ENCODE measurements at places on chromosomes 1 and 21.
A peak's percentile ranks its signal among the peaks of the same experiment; 100 is the strongest.

GRCh38 chr1:209808059-209808581 lies 2.2 kb upstream of the IRF6 start:
- no peak for DNase-seq

- DNase-seq: no peak
Measured at GRCh38 chr1:23909412-23909811, 3.8 kb downstream of the CNR2 start.

DNA sequence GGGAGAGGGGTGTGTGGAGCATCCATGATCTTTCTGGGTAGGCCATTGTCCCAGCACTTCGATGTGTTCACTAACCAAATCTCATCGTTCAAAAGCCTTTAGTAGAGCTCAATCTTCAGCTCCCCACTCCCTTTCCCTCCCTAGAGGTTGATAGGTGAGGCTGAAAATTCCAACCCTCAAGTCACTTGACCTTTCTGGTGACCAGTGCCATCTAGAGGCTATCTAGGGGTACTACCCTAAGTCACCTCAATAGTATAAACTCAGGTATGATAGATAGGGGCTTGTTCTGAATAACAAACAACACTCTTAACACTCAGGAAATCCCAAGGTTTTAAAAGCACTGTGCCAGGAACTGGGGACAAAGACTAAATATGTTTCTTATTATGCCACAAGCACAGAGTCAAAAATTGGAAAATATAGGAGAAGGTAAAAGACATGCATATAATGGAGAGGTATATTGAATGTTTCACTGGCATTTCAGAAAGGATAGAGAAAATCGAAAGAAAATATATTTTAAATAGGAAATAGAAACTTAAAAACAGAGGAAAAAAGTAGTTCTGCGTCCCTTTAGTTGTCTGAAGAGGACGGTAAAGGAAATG lies 42.9 kb upstream of the CD53 start:
- DNase-seq: peak; percentile 2

GRCh38 chr1:156498432-156499193 lies 2.0 kb downstream of the MEF2D start:
- no peak for DNase-seq

DNA sequence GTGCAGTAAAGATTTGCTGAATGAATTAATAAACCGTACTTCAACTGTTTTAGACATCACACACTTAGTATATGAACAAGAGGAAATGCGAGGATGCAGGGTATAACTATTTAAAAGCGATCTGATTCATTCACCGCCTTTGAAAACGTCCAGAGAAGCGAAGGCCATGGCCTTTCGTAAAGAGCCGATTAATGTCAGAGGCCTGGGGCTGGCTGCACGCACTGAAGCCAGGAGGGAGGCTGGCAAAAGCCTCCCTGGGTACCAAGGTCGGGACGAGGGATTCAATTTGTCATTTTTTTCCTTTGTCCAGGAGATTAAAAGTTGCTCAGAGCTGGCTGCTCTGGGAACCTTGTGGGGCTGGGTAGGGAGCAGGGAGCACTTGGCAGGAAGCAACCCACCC lies 307.4 kb downstream of the NPHP4 start:
- no peak for DNase-seq

GRCh38 chr1:91031081-91031480 lies 9.2 kb upstream of the ZNF644 start:
- DNase-seq: no peak

- no peak for DNase-seq
Measured at GRCh38 chr1:46617108-46617800, 643 bp upstream of the MOB3C start.

DNA sequence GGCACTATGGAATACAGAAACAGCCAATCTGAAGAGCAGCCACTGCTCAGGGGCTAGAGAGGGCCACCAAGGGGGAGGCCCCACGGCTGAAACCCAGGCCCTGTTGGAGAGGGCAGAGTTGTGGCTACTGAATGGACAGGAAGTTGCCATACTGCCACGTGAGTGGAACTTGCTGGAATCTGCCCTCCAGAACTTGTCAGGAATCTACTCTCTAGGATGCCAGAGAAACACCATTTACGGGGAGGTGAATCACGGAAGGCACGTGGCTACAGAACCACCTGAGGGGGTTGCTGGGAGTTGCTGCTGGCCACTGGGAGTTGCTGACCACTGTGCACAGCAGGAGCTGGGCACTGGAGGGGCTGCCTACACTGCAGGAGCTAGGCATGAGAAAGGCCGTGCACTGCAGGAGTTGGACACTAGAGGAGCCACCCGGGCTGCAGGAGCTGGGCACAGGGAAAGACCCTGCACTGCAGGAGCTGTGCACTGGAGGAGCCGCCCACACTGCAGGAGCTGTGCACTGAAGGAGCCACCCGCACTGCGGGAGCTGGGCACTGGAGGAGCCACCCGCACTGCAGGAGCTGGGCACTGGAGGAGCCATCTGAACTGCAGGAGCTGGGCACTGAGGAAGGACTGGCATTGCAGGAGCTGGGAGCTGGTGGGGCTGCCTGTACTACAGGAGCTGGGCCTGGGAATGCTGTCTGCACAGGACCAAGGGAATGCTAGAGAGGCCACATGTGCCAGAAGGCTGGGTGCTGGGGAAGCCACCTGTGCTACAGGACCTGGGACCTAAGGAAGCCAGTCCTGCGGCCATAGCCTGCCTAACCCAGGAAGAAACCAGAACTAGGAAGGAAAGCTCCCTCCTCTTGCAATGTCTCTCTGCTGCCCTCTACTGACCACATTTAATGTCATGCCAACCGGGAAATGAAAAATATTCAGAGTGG lies 343.4 kb downstream of the MATN1 start:
- DNase-seq: no peak

DNA sequence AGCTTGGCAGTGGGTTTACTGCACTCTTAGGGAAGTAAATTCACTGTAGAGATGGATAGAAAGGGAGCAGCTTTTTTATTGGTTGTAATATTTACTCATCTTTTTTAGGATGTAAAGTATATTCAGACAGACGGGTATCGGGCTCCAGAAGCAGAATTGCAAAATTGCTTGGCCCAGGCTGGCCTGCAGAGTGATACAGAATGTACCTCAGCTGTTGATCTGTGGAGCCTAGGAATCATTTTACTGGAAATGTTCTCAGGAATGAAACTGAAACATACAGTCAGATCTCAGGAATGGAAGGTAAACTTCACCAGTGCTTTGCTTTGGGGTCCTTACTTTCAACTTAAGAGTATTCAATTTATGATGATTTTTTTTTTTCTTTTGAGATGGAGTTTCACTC lies 3.2 kb downstream of the UHMK1 start:
- no peak for DNase-seq

DNA sequence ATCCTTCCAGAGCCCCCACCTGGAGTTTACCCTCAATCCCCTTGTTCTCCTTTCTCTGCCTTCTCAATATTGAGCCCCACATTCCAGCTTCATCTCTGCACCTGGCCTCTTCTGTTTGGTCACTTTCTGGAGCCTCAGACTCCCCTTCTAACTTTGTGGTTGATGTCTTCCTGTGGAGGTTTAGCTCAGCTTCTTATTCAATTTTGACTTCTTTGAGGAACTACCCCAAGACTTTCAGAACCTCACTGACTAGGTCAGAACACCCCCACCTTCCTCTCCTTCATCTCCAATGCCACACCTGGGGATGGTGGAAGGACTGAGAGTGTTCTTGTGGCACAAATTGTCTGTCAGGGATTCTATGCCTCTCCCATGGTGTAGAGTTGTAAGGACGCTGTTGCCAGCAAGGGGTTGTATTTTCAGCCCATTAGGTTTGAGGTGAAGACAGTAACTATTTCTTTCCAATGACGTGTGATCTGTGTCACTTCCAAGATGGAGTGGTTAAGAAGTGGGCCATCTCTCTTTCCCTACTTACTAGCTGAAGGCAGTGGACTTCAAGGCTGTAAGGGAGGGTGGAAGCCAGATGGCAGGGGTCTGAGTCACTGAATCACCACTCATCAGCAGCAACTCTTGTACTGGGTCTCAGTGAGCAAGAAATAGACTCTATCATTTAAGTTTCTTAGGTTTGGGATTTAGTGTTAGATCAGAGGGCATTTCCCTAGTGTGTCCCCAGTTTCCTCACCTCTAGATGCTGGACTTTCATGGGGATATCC lies 80.6 kb downstream of the PAPPA2 start:
- no peak for DNase-seq

- no peak for DNase-seq
Measured at GRCh38 chr1:113912594-113913311, 7.6 kb downstream of the DCLRE1B start.

DNA sequence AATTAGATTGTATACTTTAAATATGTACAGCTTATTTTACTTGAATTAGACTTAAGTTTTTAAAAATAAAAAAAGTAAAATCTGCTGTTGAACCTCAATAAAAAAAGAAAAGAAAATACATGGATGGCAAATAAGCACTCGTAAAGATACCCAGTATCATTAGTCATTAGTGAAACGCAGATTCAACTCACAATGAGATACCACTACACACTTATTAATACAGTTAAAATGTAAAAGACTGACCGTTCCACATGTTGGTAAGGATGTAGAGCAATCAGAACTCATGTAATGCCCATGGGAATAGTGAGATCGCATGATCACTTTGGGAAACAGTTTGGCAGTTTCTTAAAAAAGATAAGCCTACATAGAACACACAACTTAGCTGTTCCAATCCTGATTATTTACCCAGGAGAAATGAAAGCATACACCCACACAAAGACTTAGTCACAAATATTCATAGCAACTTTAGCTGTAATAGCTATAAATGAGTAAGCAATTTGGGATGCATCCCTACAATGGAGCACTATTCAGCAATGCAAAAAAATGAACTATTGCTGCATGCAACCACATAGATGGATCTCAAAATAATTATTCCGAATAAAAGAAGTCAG lies 7.3 kb downstream of the SH2D1B start:
- no peak for DNase-seq

- no peak for DNase-seq
Measured at GRCh38 chr1:191546803-191547202, 611.5 kb upstream of the RGS18 start.

DNA sequence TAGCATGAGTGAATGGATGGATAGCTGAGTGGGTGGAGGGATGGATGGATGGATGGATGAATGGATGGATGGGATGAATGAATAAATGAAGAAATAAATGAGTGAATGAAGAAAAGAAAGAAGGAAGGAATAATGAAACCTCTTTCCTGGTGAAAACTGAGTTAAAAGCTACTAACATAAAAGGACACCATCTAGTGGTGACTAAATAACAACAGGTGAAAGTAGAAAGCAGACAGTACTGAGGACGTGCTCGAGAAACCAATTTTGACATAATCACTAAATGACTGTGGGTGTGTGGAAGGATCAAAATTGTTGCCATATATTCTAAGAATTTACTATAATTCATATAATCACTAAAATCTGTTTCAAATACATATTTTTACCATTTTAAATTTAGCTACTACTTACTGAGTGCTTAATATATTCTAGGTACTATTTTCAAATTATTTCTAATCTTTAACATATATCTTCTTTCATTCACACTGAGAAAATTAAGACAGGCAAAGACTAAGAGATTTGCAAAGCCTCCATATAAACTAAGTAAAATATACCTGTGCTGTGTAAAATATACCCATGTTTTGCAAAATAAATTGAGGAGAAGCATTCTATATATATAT lies 522.9 kb downstream of the LRRIQ3 start:
- DNase-seq: no peak

All from stimulated activated naive CD4-positive, alpha-beta T cell treated with Interleukin-2 at 50 U/mL for 16 hours (primary cell).